ENCODE measurements at places on chromosomes 16 and 17.

GRCh38 chr17:21772321-21772720, 80.0 kb downstream of the KCNJ18 start:
- DNase-seq: no peak

- DNase-seq: no peak
Measured at GRCh38 chr17:10516065-10516464, 2.3 kb downstream of the MYH1 start.

- no peak for DNase-seq
Measured at GRCh38 chr17:28457890-28458289, 15.6 kb upstream of the SLC13A2 start.

DNA sequence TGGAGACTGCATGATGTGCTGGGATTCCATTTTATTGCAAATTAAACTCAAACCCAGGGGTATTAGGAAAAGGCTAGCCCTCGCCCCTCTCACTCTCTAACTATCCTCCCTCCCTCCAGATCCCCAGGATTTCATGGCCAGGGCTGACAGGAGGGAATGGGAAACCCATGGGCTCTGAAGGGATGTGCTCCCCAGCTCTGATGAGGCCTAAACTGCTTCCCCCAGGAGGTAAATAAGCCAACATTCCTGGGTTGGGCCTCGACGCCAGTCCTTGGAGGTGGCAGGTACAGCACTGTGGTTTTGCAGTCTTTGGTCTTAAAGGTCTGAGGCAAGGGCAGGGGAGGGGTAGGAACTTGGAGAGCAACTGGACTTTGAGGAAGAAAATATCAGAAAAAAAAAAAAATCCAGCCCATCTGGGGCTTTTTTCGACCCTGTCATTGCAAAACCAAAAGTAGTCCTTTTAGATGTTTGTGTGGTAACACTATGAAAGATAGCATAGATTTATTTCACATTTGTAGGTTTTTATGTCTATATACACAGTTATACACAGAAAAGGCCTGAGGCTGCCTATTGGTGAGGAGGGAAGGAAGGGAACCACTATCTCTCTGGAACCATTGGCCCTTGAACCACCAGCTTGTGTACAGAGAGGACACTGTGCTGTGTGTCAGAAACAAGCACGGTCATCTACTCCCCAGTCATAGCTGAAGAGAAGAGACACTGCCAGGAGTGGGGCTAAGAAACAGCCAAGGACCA, 12.0 kb downstream of the C17orf113 start:
- DNase-seq: no peak

DNA sequence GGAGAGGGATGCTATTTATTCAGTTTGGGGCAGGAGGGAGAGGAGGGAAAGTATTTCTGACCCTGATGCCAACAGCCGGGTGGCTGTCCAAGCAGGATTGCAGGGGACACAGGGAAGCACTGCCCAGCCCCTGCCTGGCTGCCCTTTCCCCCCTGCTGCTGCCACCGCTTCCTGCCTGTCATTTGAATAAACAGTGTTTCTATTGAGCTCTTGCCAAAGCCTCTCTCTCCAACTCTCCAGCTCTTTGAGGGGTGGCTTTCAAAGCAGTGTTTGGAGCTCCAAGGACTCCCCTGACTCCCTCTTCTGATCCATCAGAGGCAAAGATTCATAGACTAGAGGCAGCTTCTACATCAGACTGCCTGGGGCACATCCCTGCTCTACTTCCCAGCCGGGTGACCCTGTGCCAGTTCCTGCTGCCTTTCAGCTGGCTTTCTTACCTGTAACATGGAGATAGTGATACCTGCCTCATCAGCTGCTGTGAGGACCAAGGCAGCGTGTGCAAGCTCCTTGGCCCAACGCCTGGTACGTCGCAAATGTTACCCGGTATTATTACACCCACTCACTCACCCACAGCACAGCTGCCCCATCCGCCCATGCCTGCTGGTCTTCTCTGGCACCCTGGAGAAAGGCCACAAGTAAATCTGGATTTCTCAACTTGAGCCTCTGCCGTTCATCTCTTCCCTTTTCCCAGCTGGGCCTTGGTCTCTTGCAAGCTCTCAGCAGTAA, 9.5 kb downstream of the PROCA1 start:
- no peak for DNase-seq

- DNase-seq: no peak
Measured at GRCh38 chr16:85798901-85799496, 345 bp downstream of the EMC8 start.

GRCh38 chr17:41528959-41529353, 848 bp upstream of the KRT19 start:
- DNase-seq: no peak

GRCh38 chr17:58756246-58757161, 850 bp downstream of the PPM1E start:
- DNase-seq: no peak

DNA sequence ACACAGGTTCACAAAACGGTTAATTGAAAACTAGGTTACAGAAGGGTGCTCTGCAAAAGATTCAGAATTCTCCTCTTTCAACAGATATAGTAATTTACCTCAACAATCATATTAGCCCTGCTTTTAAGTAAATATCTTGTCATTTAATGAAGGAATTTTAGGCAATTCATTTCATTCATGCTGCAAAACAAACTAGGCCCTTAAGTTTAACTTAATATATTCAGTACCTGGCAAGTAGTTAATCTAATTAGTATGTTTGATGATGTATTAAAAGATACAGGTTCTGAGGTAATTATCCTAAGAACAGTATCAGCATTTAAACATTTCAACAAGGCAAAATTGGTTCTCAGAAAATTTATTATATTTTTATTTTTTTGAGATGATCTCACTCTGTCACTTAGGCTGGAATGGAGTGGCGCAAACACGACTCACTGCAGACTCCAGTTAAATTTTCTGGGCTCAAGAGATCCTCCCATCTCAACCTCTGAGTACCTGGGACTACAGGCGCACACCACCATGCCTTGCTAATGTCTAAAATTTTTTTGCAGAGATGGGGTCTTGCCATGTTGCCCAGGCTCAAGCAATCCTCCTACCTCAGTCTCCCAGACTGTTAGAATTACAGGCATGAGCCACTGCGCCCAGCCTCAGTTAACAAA, 44.9 kb downstream of the SMURF2 start:
- DNase-seq: no peak

DNA sequence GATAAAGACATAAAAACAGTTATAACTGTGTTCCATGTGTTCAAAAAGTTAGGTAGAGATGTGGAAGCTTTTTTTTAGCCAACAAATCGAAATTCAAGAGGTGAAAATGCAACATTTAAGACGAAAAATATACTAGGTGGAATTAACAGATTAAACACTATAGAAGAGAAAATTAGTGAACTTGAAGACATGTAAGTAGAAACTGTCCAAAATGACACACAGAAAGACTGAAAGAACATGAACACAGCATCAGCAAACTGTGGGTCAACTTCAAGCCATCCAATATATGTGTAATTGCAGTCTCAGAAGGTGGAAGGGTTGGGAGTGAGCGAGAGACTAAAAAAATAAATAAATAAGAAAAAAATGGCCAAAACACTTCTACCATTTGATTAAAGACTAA, 9.3 kb downstream of the FAM83G start:
- DNase-seq: no peak
